ENCODE measurements at places on chromosomes 2 and 18.

GRCh38 chr2:241309684-241310117 is 5.8 kb downstream of the HDLBP start:
- DNase-seq, result peak; percentile 75

GRCh38 chr2:225584796-225585195 is 185.3 kb downstream of the NYAP2 start:
- no peak for DNase-seq

DNA sequence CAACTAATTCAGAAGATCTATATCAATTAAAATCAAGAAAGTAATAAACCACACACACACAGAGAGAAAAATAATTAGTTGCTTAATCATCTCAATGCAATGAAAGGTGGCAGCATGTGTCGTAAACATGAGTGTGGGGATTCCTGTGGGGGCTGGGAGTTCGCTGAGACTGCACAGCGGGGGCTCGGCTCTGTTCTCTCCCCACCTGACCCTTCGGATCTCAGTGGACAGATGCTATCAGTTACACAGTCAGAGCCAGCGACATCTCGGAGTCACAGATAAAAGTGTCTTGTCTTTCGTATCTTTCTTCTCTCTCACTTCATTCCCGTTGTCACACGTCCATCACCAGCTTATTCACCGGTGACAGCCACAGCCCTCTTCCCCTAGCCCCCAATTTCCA is 37.1 kb downstream of the COLEC12 start:
- DNase-seq, result no peak

- no peak for DNase-seq
These were observed 428.6 kb upstream of the FSHR start for GRCh38 chr2:49582946-49583345.

- DNase-seq, result no peak
These were observed 437.2 kb upstream of the TNP1 start for GRCh38 chr2:217297096-217297495.

DNA sequence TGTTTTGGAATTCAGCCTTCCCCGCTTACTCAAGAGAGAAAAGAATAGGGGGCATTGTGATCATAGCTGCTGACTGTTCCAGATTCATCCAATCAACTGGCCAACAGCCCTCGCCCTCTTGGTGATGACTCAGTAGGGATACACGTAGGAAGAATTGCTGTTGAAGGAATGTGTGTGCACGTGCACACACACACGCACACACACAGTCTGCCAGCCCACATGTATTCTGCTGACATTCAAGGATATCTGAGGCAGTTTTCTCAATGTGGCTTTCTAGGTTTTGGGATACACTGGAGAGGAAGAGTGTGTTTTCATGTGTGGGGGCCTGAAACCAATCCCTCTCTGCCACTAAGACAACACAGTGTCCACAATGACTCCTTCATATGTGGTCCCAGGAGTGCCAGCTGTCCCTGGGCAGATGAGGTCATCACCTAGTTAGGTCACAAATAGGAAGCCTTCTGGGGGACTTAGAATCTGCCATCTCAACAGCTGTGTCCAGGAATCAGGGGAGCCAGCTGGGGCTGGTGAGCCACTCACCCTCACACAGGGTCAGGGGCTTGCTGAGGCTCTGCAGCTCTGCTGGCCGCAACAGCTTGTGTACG is 352.6 kb downstream of the SS18 start:
- DNase-seq, result no peak

- DNase-seq, result no peak
These were observed 11.3 kb upstream of the PXDN start for GRCh38 chr2:1755436-1756191.

DNA sequence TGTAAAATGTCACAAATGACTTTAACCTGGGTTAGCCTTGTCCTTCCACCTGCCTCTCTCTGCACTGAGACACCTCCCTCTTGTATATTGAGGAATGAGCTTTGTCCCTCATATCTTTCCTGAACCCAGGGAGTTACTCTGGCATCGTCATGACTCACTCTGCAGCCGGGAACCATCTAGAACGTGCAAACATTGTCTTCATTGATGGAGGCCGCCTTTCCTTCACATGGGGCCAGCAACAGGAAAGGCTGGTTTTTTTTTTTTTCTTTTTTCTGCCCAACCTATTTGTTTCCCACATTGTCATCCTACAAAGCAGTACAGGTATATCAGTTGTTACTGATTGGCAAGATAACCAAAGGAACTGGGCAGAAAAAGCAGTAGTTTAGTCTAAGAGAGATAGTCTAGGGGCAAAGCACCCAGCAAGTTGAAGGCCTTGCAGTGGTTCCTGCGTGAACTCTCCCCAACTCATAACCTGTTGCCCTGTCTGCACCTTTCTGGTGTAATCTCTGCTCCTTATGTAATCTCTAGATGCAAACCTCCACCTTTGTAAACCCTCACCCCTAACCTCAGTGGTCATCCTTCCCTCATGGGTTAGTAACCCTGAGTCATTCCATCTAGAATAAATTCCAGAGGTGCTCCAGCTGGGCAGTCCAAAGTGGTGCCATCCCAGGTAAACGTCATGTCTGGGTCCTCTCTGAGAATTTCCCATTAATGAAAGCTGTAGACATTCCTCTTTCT is 38.3 kb downstream of the SLC40A1 start:
- no peak for DNase-seq

GRCh38 chr2:149143734-149144133 is 105.2 kb downstream of the LYPD6B start:
- no peak for DNase-seq

GRCh38 chr2:146239392-146240135 is 1605.3 kb upstream of the ACVR2A start:
- DNase-seq, result no peak

DNA sequence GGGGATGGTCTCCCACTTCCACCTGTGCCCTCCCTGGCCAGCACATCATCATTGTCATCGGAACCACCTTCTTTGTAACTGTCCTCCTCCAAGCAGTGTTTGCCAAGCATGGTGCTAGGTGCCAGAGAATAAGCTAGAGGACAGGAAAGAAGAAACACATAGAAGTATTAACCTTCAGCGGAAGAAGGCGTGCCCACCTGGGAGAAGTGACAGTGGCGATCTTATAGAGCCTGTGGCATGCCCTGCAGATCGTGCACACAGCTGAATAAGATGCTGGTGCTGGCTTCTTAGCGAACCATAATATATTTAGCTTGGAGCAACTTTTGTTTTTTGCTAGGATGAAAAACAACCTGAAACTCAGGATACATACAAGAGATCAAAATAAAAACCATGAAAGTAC is 148.0 kb downstream of the FAM210A start:
- no peak for DNase-seq

DNA sequence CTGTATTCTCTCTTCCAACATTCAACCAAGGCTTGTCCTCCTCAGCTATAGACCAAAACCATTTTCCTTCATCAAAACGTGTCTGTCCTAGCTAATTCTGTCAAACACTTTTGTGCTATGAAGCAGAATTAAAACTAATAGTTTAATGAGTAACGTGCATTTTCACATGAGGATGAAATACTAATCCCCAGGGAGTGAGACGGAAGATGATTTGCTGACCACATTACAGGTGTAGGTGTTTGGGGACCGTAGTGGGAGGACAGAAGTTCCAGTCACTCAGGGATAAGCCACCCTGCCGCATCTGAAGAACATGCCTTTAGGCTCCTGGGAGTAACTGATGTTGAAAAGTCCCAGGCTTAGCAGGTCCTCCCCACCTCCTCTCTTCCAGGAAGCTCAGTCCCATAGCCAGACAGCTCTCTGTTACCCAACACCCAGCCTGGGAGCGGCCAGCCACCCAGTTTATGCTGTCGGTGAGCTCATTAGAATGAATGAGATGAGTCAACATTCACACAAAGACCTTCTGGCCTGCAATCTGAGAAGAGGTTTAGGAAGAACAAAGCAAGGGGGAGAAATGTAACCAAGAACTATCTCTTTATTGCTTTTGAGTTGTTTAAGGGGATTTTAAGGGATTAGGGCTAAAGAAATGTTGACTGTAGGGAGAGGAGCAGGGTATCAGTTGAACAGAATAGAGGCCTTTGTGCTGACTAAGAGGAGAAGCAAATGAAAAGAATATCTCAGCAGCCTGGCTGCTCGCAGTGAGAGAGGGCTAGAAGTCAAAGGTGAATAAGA is 122.5 kb downstream of the FOXI3 start:
- no peak for DNase-seq

- no peak for DNase-seq
These were observed 18.5 kb upstream of the IGFBP5 start for GRCh38 chr2:216713691-216714336.

GRCh38 chr2:140658760-140659692 is 1471.8 kb downstream of the LRP1B start:
- no peak for DNase-seq

DNA sequence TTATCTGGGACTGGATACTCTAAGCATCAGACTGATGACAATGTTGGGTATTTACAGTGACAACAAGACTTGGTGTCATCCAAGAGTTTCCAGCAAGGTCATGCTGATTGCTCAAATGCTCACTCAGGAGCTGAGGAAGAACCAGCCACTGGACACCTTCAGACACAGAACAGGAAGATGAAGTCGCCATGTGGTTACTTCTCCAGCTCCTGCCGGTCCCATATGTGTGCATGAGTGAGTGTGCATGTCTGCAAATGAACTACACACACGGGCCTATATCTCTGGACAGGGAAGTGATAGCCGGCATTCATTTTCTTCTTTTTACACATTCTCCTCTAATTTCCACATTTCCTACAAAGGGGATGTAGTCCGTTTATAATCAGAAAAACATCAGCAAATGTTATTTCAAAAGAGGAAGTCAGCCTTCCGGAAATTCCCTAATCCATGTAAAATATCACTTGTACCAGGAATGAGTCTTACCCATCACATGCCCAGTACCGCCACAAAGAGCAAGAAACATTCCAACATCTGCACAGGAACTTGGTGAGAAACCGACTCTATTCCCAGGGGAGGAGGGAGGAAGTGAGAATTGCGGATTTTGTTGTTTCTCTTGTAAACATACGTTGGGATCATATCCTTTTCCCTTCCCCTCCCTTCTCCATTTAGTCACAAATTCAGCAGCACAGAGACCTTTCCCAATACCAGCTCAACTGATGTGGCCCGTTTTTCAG is 10.8 kb downstream of the RFX8 start:
- no peak for DNase-seq

- DNase-seq, result no peak
These were observed 166.9 kb downstream of the RND3 start for GRCh38 chr2:150320608-150321007.

GRCh38 chr18:9135081-9135911 is 1.3 kb upstream of the ANKRD12 start:
- DNase-seq, result no peak

- no peak for DNase-seq
These were observed 140.6 kb downstream of the EPHA4 start for GRCh38 chr2:221431477-221431876.

GRCh38 chr18:36329684-36330434 is 32.3 kb downstream of the FHOD3 start:
- no peak for DNase-seq

- DNase-seq, result no peak
These were observed 33.9 kb upstream of the COBLL1 start for GRCh38 chr2:164875334-164876205.

DNA sequence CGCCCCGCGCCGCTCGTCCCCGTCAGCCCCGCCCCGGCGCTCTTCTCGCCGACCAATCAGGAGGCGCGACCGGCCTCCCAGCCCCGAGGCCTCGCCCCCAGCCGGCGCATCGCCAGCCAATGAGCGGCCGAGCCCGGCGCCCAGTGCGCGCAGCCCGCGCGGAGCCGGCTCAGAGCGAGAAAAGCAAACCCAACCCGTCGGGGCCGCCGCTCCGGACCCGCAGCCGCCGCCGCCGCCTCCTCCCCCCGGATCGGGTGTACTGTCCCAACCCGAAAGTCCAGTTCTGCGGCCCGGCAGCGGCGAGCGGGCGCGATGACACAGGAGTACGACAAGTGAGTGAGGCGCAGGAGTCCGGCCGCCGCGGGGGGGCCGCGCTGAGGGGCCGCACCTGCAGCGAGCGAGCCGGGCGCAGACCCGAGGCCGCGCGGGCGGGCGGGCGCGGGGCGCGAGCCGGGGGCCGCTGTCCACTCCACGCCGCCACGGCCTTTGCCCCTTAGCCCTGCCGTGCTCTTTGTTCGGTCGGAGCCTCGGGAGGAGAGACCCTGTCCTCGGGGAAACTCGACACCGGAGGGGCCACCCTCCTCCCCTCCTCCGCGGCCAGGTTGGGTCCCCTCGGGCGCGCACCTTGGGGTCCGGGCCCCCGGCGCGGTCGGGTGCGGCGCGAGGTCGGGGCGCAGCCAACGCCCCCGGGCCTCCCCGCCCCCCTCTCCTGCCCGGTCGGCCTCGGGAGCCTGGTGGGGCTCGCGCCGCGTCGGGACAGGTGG is at the start of gene GRHL1:
GRHL1 (plus strand) TSS at position 172 of the 764 bp plus-strand sequence; CDS start at position 313, 141 bp downstream.
- peak; percentile 89 for DNase-seq

DNA sequence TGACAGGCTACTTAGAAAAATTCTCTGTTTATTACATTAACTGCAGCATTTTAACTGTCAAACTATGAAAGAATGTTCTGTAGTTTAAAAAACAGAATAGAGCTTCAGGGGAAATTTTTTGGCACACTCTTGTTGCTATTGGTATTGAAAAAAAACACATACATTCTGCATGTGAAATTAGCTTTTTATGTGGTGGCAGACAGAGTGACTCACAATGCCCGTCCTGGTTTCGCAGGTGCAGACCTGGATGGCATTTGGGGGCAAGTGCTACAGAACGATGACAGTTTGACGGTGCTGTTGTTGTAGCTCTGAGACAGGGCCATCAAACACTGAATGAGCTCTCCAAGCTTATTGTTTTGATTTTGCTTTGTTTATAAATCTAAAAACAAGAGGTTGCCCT is 105.0 kb upstream of the MAP3K20 start:
- DNase-seq, result peak; percentile 19

DNA sequence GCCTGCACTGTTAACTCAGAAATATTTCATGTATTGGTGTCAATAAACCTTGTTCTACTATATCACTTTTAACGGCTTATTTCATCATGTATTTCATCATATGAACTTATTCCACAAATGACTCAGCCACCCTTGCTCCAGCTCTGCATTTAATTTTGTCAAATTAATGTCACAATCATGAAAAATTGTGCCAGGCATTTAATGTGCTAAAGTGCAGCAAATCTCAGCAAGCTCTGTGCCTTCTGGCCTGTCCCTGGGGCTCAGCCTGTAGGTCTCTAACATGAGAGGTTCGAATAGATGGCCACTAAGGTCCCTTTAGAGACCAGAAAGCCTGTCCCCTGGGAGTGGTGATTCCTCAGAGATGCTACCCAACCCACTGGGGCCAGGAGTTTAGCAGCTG is 28.6 kb downstream of the BOD1L2 start:
- no peak for DNase-seq

DNA sequence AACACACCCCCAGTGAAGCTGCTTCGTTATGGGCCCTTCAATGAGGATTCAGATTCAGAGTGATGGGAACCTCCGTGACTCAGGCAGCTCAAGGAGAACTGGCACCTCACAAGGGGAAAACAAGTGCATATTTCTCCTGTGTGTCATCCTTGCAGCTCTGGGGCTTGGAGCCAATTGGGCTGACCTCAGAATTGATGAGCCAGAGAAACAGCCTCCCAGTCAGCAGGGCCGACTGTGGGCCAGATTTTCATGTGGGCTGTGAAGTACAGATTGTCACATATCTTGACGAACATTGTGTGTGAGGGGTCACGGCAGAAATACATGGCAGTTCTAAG is 189.6 kb upstream of the SP5 start:
- no peak for DNase-seq

- no peak for DNase-seq
These were observed 126.2 kb downstream of the PLB1 start for GRCh38 chr2:28622101-28622499.

- no peak for DNase-seq
These were observed 45.2 kb upstream of the SPRED2 start for GRCh38 chr2:65477590-65477989.

Data from activated CD4-positive, alpha-beta T cell treated with anti-CD3 and anti-CD28 coated beads, Interleukin-2, amount 50 U/mL, for 48 hours (primary cell).